ENCODE measurements at places on chromosomes 4 and X.

DNA sequence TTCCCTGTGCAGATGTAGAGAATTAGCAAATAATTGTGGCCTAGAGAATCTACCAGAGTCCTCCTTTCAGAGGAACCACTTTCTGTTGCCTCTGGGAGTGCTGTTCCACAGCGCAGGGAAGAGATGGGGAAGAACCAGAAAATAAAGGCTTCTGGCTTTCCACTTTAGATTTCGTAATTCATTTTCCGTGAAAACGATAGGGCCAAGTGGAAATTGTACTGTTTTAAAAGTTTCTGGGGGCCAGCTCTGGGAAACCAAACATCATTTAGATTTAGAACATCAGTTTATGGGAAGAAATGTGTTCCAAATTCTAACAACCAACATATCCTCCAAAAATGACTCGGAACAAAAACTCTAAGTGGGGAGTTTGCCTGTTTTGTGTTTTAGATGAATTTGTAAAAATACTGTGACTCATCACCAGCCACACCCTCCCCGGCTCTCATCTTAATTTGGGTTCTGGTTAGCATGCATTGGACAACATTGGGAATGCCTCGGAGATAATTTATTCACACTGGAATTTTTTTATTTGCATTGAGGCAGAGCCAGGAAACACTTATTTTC is 65.2 kb upstream of the LNX1 start:
- no peak for DNase-seq

DNA sequence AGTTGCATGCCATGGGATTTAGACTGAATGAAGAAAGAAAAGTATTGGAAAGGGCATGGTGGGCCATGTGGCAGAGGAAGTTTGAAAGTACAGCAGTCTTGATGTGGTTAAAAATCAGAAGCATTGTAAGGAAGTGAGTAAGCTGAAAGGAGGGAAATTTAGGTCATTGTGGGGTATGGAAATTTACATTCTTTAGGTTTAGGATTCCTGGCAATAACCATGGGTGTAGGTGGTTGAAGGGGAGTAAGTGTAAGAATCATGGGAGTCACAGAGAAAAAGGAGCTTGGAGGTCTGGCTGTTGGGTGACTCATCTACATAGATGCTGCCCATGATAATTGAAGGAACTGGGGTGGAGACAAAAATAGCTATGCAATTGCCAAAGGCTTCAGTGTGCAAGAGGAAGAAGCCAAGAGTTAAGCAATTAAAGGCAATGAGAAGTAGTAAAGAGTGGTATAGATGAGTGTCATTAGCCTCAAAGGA is 243.8 kb upstream of the LDB2 start:
- DNase-seq: no peak

DNA sequence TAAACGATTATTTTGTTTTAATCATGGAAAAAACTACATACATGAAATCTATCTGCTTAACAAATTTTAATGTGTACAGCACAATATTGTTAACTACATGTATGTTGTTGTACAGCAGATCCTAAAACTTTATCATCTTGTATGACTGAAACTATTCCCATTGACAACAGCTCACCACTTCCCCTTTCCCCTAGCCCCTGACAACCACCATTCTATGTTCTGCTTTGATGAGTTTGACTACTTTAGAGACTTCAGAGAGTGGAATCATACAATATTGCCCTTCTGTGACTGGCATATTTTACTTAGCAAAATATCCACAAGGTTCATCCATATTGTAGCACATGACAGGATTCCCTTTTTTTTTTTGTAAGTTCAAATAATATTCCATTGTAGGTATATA is 185.9 kb downstream of the CFAP299 start:
- no peak for DNase-seq

GRCh38 chr4:145083891-145084605 is 13.9 kb downstream of the ANAPC10 start:
- DNase-seq: no peak

DNA sequence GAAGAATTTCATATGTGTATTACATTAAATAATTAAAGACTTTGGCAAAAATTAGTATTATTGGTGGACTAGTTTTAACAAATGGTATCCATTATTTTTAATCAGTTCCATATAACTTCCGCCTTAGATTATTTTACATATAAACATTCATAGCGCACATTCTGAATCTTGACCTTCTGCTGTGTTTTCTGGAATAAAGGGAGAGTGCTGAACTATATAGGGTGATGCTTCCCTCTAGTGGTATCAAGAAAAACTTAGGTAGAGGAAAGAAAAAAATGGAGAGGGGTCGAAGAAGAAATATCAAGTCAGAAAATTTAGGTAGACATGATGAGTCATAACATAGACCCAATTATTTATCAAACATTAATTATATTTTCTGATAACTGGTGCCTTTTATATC is 155.6 kb upstream of the PACRGL start:
- no peak for DNase-seq

GRCh38 chr4:61540944-61541343 is 340.8 kb downstream of the ADGRL3 start:
- DNase-seq: no peak

DNA sequence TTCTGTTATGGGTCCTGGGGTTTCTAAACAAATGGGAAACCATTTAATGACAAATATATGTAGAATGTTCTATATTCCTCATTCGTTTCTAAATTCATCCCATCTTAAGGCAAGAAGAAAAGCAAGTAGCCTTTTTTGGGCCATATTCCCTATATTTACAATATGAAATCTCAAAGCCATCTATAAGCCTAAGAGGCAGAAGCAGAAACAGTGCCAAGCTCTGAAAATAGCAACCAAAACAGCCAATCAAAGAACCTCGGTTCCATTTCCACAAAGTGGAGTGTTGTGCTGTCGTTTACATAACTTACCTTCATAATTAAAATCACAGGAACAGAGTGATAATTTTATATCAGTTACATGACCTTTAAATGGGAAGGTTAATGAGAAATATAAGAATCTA is 330.6 kb upstream of the GATB start:
- no peak for DNase-seq

All from H54 (cell line).